ENCODE measurements at places on chromosomes 3 and 15.
A peak's percentile ranks its signal among the peaks of the same experiment; 100 is the strongest.

- no peak for DNase-seq
Measured at GRCh38 chr3:125146626-125147490, 65.7 kb downstream of the SLC12A8 start.

- DNase-seq: no peak
Measured at GRCh38 chr3:57142411-57142723, 22.8 kb downstream of the IL17RD start.

- no peak for DNase-seq
Measured at GRCh38 chr3:68173012-68173634, 518.7 kb upstream of the SUCLG2 start.

DNA sequence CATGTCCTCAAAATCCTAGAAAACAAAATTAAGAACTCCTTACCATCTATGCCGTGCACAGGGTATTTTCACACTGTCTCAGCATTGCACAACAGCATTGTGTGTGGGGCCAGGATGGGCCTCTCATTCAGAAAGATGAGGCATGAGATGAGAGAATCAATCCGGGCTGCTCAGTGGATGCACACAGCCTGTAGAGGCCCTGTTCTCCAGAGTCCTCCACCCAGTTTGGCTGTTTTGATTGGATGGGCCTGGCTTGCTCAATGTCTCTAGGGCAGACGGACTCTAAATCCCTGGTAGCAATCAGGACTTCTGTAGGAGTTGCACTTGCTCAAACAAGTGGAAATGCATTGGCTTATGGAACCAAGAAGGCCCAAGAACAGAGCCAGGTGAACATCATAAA, 20.2 kb upstream of the CPNE9 start:
- DNase-seq: no peak

DNA sequence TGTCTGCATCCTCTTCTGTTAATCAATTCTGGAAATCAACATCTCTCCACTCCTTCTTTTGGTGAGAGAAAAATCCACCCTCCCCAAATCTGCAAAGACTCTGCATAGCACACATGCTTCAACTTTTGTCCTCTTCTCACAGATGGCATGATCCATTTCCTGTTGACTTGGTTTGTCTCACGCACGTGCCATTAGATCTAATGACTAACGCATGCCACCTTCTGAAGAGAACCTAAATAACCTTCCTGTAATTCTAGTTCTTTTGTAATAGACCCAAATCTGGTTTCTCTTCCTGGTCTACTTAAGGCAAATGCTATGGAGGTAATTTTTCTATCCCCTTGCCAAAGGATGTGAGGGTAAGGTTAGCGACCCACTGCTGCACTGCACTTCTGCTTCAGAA, 51.0 kb upstream of the ATOSA start:
- DNase-seq: peak; percentile 11

DNA sequence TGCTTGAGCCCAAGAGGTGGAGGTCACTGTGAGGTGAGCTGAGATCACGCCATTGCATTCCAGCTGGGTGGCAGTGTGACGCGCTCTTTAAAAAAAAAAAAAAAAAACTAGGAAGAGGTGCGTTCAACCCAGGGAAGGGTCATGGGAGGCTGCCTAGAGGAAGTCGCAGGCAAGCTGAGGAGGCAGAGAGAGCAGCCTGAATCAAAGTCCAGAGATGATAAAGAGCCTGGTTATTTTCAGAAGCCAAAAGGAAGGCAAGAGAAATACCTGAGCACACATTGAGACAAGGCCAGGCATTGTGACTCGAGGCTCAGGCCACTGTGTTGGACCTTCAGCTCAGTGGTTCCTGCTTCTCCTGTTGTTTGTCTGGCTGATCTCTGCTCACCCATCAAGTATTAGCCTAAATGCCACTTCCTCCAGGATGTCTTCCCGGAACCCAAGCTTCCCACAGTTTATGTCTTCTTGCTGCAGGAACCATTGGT, 16.1 kb upstream of the GCNT3 start:
- no peak for DNase-seq

DNA sequence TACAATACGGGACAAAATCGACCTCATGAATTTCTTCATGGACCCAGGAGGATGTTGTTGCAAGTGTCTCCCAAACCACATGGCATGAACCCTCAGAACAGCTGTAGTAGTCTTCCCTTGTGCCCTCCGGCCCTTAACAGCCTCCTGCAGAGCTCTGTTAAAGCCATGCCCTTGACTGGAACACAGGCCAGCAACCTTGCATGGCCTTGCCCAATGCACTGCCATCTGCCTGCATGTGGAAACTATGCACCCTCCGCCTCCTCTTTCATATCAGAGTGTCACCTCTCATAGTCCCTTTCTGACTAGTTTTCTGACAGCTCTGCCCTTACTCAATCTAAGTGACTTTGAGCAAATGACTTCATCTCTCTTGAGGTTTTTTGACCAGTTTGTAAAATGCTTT, 39.4 kb upstream of the TRIM71 start:
- no peak for DNase-seq

- no peak for DNase-seq
Measured at GRCh38 chr3:137766041-137766875, 2.1 kb downstream of the SOX14 start.

DNA sequence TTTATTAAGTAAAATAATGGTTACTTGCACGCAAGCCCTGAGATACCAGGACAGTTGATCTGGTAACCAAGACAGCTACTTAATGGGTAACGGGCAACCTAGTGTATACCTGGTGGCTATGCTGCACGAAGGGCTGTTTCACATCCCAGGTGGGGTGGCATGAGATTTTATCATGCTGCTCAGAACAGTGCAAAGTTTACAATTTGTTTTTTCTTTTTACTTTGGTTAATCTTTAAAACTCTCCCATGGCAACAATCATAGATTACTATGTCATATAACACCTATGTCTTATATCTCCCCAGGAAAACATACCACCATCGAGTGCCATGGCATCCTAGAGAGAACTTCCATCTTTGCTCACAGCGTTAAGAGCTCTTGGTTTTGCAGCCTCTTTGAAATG, 32.2 kb upstream of the SLC28A1 start:
- no peak for DNase-seq

DNA sequence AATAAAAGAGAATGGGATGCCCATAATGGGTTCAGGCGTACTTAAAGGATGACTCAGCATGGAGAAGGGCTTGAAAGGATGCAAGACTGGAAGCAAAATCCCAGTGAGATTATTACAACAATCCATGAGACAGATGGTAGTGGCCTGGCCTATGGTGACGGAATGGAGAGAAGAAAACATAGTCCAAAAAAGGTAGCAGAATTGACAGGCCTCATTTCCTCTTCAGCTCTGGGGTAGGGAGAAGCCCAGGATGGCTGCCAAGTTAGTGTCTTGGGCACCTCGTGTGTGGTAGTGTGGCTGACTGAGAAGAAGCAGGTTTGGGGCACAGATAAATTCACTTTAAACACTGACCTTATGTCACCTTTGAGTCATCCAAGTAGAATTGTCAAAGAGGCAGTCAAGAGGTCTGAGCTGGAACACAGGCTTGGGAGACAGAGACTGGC, 18.1 kb downstream of the MB21D2 start:
- DNase-seq: no peak

DNA sequence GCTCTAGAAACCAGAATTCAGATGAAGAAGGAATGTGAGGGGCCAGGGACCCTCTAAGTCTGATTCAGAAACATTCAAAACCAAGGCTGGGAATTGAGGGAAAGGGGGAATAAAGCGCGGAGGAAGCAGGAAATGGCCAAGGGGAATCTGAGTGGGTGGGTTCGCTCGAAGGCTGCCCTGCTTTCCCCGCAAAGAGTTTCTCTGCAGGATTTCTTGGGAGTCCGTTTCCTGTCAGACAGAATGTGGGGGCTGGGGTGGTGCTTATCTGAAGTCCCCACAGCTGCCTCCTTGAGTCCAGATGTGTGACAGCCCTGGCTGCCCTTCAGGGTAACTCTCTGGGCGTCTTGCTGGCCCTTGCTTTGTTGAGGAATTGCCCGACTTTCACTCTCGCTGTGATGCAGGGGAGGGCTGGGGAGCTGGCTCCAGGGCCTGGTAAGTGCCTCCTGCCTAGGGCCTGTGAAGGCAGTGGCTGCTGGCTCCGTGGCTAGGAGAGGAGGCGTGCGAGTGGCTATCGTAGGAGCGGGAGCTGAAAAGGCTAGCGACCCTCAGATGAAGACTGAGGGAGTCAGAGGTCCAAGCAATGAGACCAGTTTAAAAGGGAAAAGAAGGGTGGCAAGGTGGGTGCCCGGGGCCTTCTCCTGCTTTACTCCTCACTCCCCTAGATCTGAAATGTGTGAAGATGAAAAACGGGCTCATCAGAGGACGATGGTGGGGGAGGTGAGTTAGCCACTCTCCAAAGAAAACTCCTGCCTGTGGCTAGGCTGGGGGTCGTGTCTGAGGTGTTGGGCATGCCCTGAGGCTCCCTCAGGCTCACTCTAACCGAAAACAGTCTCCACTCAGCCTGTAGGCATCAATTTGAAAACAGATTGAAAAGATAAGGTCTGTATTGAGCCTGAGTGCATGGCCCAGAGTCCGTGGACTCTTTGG, 143.9 kb upstream of the UMPS start:
- DNase-seq: no peak

- no peak for DNase-seq
Measured at GRCh38 chr3:12708584-12709192, 44.8 kb upstream of the RAF1 start.

GRCh38 chr3:115239717-115240116, 92.6 kb upstream of the ZBTB20 start:
- DNase-seq: no peak

Measured in stimulated activated CD4-positive, alpha-beta T cell treated with anti-CD3 and anti-CD28 coated beads, TNF-alpha, amount 100 ng/mL, for 1 hour (primary cell).